ENCODE measurements at places on chromosomes 3 and 15.

DNA sequence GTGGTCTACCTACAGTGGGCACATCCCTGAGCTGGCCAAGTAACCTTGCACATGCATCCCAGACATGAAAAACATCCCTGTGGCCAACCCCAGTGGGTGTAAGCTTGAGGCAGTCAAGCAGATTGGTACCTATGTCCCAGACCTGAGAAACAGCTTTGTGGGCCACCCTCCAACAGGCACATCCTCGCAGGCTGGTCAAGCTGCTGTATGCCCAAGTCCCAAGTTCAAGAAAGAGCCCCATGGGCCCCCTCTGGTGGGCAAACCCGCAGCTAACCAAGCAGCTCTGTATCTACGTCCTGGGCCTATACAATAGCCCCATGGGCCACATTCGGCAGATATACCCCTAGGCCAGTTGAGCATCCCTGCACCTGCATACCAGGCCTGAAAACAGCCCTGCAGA, 186.3 kb upstream of the GPR149 start:
- no peak for DNase-seq

- DNase-seq: no peak
Measured at GRCh38 chr3:168988853-168989252, 674.7 kb downstream of the MECOM start.

DNA sequence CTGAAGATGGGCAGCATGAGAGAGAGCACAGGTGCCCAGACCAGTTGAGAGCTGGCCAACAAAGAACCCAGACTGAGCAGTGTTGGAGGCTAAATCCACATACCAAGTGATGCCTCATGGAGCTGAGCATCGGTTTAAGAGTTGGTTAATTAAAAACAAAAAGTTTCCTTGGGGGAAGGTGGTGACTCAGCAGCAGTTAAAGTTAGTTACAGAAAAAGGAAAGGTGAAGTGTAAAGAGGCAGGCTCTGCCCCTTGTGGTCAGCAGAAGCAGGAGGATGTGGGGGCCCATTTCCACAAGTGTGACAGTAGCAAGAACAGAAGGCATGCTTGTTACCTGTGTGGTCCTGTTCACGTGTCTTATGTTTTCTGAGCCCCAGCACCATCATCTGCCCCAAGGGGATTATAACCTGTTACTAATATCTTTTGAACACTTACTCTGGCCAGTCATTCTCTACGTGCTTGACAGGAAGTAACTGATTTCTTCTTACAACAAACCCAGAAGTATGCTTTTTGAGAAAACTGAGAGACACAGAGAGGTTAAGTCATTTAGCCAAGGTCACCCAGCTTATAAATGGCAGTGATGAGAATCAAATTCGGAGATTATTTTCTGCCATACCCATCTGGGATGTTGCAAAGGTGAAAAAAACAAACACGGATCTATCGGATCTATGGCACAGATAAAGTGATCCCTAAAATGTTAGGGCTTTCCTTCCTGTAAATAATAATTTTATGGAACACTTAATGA, 91.0 kb downstream of the EPHB1 start:
- no peak for DNase-seq

DNA sequence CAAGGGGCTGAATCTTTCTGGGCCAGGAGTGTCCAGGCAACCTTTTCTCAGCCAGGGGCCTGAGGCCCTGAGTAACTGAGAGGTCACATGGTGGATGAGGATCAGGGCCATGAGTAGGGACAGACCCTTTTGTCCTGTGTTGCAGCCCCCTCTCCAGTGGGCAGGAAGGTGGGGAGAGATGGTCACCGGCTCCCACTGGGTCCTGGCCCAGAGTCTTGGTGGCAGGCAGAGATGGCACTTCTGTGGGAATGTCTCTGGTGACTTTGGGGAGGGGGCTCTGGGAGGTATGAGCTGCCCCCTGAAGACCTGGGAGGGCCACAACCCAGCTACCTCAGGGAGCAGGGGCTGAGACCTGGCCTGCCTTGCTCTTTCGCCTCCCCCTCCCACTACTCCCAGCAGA, 6.8 kb downstream of the ESYT3 start:
- DNase-seq: no peak

GRCh38 chr15:83846847-83847246, 192.9 kb downstream of the ADAMTSL3 start:
- DNase-seq: no peak

DNA sequence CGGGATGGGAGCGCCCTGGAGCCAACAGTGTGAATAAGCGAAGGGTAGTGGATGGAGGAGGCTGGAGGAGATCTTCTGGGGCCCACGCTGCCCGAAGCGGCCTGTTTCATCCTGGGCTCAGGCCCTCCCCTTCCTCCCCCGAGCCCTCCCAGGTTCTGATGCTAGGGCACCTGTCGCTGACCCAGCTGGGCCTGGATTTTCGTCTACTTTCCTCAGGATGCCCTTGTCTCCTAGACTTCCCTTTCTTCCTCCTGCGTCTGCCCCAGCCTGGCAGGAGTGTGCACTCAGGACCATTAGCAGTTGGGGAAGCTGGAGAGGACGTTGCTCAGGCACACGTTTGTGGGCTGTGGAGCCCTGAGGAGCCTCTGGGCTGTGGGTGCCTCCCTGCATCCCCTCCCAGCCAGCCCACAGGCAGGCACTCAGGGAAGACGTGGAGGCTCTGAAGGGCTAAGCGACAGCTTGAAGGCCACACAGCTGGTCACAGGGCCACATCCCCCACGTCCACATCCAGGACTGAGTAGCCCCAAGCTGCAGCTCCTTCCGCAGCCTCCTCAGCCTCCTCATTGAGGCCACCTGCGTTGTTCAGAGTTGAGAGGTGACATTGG, 23.9 kb upstream of the PIGZ start:
- no peak for DNase-seq

DNA sequence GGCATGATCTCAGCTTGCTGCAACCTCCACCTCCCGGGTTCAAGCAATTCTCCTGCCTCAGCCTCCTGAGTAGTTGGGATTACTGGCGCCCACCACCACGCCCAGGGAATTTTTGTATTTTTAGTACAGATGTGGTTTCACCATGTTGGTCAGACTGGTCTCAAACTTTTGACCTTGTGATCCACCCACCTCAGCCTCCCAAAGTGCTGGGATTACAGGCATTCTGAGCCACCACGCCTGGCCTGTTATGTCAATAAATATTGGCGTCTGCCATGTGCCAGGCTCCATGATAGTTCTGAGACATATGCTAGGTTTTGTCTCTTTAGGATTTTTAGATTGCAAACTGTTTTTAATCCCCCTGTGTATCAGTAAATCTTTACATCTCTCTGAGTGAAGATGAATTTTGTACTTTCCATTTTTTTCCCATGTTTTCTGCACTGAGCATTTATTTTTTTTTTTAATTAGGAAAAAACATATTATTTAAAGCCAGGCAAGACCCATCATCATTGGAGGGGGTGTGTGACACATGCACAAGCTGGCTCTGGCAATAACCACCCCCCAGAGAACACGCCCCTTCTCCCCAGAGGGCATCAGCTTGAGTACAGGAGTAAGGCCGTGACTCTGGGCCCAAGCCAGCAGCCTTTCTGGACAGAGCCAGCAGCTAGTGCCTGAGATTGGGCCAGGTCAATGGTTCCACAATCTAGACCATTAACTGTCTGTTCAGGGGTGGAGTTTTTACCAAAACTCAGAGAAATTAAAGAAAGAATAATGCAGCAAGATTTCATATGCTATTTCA, 51.0 kb upstream of the ATP1B3 start:
- no peak for DNase-seq

Measured in activated naive CD4-positive, alpha-beta T cell treated with anti-CD3 and anti-CD28 coated beads, Interleukin-2, amount 50 U/mL, for 16 hours (primary cell).